ENCODE measurements at places on chromosomes 3 and 15.
A peak's percentile ranks its signal among the peaks of the same experiment; 100 is the strongest.

- no peak for DNase-seq
Measured at GRCh38 chr15:100193277-100193860, 148.4 kb downstream of the ADAMTS17 start.

GRCh38 chr3:72180405-72180804 is 395.5 kb upstream of the PROK2 start:
- DNase-seq = no peak

DNA sequence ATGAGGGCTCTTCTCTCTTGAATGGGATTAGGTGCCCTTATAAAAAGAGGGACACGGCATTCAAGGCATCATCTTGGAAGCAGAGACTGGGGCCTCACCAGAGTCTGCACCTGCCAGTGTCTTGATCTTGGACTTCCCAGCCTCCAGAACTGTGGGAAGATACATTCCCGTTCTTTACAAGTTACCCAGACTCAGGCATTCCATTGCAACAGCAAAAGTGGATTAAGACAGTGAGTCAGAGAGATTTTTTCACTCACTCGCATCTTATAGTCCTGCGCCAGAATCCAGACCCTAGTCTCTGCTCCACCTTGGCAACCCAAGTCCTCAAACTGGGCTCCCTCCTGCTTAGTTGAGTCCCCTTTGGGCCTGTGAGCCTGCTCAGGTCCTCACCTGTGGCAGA is 2.7 kb downstream of the LCTL start:
- no peak for DNase-seq

GRCh38 chr3:160948273-160948672 is 156.9 kb downstream of the B3GALNT1 start:
- no peak for DNase-seq

DNA sequence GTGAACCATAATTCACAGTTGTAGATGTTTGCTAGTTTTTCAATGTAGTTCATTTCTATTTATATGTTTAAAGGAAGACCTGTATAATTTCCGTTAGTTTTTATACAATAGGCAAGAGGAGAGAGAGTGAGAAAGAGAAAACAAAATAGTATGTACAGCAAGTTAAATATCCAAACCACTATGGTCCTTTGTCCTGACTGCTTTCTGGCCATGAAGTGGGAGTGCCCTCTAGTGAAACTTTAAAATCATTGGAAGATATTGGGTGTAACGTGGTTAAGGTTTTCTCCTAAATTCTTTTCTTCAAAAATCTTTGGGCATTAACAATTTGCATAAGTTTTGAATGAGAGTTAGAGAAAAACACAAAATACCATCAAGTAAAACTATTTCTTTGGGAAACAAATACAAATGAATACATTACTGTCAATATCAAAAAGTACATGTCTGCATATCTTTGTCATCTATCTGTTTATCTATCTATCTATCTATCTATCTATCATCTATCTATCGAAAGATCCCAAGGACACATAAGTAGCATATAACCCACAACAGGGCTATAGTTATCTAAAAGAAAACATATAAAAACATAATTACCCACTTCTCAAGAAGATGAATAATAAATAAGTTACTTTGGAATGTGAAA is 534.6 kb upstream of the ATP11B start:
- peak; percentile 9 for DNase-seq

- DNase-seq = no peak
Measured at GRCh38 chr15:63200464-63201249, 11.3 kb downstream of the RAB8B start.

DNA sequence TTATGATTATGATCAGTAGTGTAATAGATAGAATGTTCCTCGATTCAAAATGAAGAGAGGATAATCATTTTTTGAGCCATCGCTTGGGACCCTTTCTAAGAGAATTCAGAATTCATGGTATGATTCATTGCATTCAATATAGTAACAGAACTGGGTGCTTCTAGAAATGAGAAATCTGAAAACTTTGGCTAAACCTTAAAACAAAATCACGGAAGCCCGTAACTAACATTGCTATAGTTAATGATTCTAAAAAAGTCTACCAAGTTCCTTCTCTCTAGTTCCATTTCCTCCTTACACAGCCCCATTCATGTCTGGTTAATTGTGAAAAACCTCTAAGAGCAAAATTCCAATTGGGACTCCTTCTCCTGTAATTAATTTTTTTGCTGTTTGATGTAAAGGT is 217.1 kb downstream of the GBE1 start:
- DNase-seq = no peak

GRCh38 chr3:170614214-170614966 is 28.5 kb upstream of the SLC7A14 start:
- peak; percentile 86 for DNase-seq

DNA sequence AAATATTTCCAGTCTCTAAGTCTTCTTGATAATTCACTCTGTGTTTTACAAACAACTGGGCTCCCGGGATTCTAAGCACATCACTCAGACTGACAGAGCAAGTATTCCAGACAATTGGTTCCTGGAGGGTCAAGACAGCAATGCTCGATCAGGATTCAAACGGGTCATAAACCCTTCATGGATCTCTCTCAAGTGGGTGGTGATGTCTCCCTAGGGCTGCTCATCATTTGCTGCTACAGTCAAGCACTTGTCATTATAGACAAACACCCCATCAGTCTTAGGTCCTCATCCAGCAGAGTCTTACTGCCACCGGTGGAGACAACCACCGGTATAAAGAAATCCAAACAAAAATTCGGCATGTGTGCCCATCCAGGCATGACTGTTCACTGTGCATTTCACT is 921.1 kb downstream of the FHIT start:
- no peak for DNase-seq

GRCh38 chr15:38061856-38062649 is 127.6 kb downstream of the TMCO5A start:
- no peak for DNase-seq

- no peak for DNase-seq
Measured at GRCh38 chr3:154129625-154130024, 8.4 kb downstream of the ARHGEF26 start.

- no peak for DNase-seq
Measured at GRCh38 chr3:169508426-169508825, 155.1 kb downstream of the MECOM start.

DNA sequence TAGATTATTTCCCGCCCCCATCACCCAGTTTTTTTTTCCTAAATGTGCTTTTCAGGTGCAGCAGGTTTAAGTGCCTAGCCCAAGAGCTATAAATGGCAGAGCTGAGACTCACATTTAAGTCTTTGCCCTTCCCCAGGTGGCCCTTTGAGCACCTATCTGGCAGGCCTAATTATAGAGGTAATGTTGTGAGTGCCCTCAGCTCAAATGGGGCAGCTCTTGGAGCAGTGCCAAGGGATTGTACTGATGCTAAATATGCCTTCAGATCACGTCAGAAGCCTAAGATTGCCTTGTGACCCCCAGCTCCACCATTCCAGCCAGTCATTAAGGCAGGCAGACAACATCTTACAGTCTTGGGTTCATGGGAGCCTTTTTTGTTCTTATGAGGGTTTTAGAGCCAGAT is 159.5 kb downstream of the RPLP1 start:
- no peak for DNase-seq

- peak; percentile 13 for DNase-seq
Measured at GRCh38 chr15:76566276-76566675, 229.7 kb downstream of the ISL2 start.

DNA sequence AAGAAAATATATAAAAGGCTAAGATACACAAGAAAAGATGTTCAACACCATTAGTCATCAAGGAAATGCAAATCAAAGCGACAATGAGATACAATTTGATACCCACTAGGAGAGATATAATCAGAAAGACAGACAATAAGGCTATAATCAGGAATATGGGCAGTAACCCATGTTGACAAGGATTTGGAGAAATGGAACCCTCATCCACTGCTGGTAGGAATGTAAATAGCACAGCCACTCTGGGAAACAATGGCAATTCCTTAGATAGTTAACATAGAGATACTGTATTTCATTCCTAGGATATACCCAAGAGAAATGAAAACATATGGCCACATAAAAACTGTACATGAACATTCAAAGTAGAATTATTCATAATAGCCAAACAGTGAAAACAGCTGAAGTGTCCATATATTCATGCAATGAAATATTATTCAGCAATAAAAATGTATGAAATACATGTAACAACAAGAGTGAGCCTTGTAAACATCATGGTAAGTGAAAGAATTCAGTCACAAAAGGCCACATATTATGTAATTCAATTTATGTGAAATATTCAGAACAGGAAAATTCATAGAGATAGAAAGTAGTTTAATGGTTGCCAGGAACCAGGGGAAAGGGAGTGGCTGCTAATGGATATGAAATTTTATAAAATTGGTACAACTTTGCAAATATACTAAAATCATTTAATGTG is 18.2 kb upstream of the COL8A1 start:
- no peak for DNase-seq

GRCh38 chr3:171688593-171688992 is 121.7 kb downstream of the PLD1 start:
- no peak for DNase-seq

DNA sequence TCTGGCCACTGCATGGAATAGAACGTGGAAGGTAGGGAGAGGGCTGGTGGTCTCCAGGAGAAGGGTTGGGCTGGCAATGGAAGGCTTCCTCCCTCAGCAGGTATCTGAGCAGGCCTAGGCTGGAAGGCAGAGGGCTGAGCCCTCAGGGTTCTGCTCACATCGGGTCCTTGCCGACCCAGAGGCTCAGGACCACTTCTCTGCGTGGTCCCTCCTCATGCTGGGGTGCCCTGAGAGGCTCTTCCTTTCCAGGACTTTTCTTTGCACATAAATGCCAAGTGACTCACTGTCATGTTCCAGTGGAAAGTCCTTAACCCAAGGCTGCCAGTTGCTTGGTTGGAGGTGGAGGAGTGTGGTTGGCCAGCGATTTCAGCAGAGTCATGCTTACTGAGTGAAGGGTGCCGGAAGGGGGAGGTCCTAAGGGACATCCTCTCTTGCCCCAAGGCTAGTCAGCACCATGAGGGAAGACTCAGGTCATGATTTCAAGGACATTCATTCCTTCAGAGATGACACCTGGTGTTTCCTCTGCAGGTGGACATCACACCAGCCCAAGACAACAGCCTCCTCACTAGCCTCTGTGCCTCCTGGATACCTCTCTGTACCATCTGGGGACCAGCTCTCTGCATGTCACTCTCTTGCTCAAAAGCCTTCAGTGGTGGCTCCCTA is 8.2 kb downstream of the SLC6A6 start:
- DNase-seq = peak; percentile 87

- DNase-seq = no peak
Measured at GRCh38 chr3:149613988-149614387, 43.8 kb downstream of the WWTR1 start.

DNA sequence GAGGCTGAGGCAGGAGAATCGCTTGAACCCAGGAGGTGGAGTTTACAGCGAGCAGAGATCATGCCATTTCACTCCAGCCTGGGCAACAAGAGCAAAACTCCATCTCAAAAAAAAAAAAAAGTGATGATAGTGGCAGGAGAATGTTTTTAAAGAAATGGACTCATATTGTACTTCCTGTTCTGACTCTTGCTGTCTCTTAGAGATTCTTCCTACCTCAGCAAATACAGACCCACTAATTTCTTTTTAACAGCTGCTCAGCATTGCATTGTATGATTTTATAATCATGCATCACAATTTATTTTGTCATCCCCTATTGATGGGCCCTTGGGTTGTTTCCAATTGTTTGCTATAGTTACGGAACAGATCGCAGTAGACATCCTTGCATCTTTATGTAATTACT is 8.8 kb upstream of the ANKDD1A start:
- DNase-seq = no peak

- DNase-seq = peak; percentile 51
Measured at GRCh38 chr15:46848704-46849103, 868.6 kb upstream of the SEMA6D start.

DNA sequence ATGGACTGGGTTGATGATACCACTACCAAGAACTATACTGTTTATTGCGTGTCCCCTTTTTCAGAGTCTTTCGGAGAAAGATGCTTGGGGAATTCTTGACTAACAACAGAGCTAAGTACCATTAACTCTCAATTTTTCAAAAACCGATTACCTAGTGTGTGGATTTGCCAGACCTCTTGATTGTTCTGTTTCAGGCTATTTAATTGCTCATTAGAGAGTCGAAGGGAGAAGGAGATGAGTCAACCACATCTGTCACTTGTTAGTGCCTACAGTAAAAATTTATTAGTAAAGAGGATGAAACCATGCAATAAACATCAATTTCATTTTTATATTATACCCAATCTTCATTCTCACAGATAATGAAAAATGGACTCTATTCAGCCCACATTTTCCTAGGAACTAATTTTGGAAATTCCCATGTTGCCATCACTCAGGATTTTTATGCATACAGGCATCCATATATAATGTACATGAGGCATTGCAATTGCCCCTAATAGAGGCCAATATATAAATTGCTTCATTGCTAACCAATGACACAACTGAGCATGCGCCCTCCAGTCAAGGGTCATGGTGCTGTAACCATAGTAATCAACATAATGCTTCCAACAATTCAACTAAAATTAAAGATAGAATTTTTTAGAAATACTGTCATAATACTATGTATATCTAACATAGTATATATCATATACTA is 541.7 kb downstream of the TBL1XR1 start:
- no peak for DNase-seq

GRCh38 chr3:149706905-149707304 is 45.4 kb downstream of the COMMD2 start:
- no peak for DNase-seq

DNA sequence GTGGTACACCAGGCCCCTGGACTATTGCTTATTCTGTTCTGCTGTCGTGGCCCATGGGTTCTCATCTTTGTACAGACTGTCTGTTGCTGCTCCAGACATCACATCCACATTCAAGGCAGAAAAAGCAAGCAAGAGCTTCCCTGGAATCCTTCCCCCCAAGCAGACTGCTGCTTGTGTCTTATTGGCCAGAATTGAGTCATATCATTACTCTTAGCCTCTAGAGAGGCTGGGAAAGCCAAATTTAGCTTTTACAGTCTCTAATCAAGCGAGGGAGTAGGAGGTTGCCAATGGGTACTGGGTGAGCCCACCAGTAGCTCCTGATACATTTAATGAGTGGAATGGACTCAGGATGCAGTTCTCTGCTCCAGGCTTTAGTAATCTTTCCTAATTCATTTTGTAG is 39.4 kb downstream of the RAB6B start:
- peak; percentile 40 for DNase-seq

DNA sequence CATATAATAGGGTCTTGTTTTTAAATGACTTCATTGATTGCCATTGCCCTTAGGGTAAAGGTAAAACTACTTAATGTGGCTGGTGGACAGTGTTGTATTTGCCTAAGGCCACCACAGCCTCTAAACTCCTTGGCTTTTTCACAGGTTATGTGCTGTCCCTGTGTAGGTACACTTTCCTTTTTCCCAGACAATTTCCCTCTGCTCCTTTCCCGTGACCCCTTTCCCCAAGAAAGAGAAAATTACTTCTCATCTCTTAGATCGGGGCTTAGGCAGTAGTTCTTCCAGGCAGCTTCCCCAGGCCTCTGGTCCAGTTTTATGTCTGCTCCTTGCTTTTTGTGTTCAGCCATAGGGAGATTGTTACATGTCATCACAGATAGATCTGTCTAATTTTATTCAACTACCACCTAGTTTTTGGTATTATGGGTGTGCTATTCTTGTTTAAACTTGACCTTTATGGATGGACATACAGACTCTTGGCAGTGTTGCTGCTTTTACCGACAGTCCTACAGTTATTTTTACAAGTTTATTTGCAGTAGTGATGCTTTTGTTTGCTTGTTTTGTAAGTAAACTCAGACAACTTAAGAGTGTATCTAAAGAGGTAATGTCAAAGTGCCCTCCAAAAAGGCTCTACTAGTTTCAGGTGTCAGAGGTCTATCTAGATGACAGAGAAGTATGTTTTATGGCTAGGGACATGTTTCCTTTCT is 20.5 kb upstream of the SCAANT1 start:
- no peak for DNase-seq

- DNase-seq = no peak
Measured at GRCh38 chr3:119588112-119588511, 8.8 kb downstream of the ADPRH start.

GRCh38 chr3:50806031-50806430 is 131.3 kb downstream of the DOCK3 start:
- no peak for DNase-seq

All from stromal cell of bone marrow (primary cell).